ENCODE measurements at places on chromosomes 4 and X.

DNA sequence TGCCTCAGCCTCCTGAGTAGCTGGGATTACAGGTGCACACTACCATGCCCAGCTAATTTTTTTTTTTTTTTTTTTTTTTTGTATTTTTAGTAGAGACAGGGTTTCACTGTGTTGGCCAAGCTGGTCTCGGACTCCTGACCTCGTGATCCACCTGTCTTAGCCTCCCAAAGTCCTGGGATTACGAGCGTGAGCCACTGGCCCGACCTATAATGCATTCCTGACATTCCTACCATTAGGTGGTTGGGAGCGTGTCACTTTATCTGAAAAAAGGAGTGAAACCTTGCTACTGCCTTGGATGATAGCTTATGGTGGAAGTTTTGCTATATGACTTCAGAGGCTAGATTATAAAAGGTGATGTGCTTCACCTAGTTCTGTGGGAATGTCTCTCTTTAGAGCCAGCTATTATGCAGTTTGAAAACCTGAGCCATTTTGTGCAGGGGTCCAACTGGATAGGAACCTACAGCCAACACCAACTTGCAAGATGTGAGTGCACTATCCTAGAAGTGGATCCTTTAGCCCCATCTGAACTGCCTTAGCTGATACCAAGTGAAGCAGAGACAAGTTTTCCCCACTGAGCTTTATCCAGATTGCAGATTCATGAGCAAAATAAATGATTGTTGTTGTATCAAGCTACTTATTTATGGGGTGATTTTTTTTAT is 29.8 kb upstream of the EMCN start:
- DNase-seq, result no peak

DNA sequence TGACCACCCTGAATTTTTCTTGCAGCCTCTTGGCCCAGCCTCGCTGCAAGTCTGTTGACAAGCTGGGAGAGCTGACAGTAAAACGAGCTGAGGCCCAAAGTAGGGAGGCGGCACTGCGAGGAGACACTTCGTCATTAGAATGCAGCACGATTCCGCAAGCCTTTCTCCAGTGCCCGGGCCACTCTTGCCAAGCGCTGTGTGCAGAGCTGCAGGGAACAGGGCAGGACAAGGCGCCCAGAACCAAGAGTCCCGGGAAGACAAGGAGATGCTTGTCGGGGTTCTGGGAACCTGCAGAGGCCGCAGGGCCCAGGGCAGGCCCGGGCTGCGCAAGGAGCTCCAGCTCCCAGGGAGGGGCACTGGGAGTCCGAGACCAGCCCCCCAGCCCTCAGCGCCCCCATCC is 187.1 kb downstream of the BCOR start:
- DNase-seq, result no peak

- no peak for DNase-seq
Observed at GRCh38 chrX:137352101-137352660, 213.7 kb upstream of the ZIC3 start.

- no peak for DNase-seq
Observed at GRCh38 chrX:127764674-127765073, 287.5 kb downstream of the ACTRT1 start.

DNA sequence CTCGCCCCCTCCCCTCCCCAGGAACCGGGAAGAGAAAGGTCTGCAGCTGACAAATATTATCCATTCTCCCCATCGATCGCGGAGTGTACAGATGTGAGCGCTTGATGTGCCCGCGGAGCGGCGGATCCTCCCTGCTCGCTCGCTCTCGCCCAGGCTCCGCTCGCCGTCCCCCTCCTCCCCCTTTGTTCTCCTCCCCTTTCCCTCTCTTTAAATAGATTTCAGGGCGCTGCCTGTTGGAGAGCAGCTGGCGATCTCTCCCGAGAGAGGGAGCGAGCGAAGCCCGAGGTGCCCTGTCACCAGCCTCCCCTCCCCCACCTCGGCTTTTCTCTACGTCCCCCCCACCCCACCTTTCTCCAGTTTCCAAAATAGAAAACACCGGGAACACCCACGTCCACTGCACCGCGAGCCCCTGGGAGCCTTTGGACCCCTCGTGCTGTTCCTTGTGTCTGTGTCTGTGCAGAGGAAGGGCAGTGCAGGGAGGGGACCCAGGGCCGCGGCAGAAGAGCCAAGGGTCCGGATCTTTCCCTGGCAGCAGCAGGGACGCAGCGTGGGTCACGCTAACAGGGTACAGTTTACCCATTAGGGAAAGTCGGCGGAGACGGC is 56.6 kb upstream of the BCOR start:
- no peak for DNase-seq

- DNase-seq, result no peak
Observed at GRCh38 chr4:1337376-1337831, 9.6 kb upstream of the UVSSA start.

DNA sequence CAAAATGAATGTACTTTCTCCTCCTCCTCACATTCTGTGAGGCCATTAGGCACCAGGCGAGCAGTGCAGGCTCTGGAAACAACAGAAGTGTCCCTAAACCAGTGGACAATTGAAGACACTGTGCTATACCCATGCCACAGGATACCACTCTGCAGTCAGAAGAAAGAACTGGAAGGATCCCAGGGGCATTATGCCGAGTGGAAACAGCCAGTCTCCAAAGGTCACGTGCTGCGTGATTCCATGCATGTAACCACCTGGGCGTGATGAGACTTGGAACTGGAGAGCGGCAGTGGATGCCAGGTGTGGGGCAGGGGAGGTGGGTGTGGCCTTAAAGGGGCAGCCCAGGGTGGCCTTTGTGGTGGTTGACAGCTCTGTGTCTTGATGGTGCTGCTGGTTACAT is 139.4 kb downstream of the EVC2 start:
- no peak for DNase-seq

GRCh38 chr4:86542319-86543027 is 51.6 kb upstream of the PTPN13 start:
- no peak for DNase-seq

GRCh38 chr4:99807666-99808065 is 9.0 kb upstream of the DAPP1 start:
- DNase-seq, result no peak

DNA sequence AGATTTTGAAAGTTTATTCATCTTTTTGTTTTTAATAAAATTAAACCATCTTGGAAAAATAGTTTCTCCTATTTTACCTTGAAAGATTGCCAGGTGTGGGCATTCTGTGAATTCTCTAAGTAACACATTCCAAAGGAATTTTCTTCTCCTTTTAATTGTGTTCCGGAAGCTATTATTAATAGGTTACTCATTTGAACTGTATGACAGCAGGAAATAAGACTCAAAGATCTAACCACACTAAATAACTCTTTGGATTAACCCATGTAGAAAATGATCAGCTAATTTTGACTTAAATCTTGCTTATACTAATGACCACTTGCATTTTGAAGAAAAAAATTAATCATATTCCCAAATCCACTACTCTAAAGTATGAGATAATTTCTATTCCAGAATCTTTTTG is 17.6 kb upstream of the CCNI start:
- no peak for DNase-seq

DNA sequence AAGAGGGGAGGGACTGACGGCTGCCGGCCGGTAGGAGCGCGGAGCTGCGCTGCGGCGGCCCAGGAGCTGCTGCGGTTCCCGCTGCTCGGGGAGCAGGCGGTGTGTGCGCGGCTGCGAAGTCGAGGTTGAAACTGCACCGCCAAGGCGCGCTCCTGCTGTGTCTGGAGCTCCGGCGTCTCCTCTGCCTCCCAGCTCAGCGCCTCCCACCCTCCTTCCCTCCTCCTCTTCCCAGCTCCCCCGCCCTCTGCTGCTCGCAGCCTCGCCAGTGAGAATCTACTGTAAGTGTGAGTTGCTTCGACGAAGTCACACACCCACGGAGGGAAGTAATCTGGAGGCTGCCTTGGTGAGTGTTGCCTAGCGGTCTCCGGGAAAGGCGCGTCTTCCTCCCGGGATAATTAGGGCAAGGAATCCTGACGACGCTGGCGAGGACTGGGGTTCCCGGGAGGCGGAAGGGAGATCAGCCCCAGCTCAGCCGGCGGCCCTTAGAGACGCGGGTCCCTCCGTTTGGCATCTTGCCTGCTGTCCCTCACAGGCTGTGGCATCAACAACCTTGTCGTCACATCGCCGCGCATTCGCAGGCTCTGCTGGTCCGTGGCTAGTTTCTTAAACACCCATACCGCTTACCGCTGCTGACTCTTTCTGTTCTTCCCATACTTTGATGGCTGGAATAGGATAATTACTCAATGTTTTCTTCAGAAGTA is at the start of gene EPHA5:
Gene EPHA5, minus strand, starts transcription at position 159 of the 701 bp plus-strand sequence. CDS start 747 bp downstream, outside the sequence.
- DNase-seq, result peak; percentile 8

DNA sequence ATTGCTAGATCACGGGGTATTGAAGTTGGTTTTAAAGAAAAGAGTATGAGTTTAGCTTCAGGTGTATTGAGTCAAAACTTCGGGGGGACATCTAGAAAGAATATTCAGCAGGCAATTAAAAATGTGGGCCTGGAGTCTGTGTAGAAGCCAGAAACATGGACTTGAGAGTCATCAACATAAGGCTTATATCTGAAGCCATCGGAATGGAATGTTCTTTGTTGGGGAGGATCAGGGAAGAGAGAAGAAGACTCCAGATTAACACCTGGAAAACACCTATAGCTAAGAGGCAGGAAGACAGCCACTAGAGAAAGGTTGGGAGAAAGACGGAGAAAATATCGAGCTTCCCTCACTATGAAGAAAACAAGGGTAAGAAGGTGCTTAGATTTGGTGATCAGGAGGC is 69.5 kb downstream of the BEND2 start:
- DNase-seq, result no peak

- DNase-seq, result no peak
Observed at GRCh38 chrX:52262195-52262546, 77.5 kb downstream of the MAGED4 start.

DNA sequence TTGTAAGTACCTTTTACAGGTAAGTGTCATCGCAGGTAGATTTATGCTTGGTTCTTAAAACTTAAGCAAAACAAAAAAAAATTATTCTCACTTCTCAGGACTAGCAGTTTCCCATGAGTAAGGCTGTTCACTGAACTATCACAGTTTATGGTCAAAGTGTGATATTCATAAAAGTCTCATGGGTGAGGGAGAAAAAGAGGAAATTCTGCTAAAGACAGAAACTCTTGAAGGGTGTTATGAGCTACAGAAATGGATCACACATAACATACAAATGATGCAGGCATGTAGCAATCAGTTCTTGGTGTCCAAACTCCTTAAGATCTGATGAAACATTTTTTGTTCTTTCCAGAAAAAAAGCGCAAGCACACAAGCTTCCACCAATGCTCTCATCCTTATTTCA is 8.5 kb downstream of the RAB9A start:
- DNase-seq, result no peak

GRCh38 chr4:95638920-95639501 is 90.2 kb upstream of the UNC5C start:
- DNase-seq, result no peak

GRCh38 chr4:80208610-80209339 is 11.5 kb downstream of the PRDM8 start:
- no peak for DNase-seq

DNA sequence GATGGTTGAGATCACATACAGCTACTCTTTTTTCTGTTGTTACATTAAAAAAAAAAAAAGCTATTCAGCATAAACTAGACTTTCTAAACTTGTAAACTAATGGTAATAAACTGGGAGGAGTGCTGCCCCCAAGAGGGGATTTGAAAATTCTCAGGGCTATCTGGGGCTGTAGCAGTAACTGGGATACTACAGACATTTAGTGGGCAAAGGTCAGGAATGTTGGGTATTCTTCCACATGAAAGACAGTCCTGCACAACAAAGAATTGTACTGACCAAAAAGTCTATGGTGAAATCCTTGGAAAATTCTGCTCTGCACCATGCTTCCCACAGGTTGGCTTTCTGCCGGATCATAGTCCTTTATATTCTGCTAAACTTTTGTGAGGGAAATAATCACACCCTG is 232.6 kb upstream of the BOD1L1 start:
- no peak for DNase-seq

DNA sequence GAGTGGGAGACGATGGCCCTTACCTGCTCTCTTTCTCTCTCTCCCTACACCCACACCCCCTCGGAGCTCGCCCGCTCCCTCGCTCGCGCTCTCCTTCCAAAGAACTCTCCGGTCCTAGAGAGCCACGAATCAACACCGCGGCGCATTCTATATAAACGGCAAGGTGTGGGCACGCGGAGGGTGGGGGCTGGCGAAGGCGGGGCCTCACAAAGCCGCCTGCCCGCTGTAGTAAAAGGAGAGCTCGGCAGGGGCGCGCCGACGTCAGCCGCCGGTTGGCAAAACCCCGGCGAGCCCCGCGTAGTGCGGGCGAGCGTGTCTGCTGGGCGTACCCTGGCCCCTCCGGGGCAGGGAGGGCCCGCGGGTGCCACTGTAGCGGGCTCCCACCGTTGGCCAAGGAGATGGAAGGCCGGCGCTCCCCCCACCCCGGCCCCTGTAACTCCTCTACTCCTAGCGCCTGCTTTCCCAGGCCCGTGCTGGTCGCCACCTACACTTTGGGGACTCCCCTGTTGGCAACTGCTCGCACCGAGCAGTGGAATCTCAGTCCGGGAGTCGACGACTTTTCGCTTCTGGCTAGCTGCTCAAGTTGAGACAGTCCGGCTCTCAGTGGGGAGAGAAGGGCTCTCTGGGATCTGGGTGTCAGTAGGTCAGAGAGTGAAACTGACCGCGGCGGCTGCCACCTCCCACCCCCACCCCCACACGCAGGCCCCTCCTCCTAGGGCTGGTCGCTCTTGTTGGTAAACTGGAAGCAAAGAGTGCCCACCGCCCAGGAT is 325.5 kb upstream of the F9 start:
- DNase-seq, result no peak

GRCh38 chr4:32148111-32148666 is 1428.0 kb downstream of the PCDH7 start:
- DNase-seq, result no peak

DNA sequence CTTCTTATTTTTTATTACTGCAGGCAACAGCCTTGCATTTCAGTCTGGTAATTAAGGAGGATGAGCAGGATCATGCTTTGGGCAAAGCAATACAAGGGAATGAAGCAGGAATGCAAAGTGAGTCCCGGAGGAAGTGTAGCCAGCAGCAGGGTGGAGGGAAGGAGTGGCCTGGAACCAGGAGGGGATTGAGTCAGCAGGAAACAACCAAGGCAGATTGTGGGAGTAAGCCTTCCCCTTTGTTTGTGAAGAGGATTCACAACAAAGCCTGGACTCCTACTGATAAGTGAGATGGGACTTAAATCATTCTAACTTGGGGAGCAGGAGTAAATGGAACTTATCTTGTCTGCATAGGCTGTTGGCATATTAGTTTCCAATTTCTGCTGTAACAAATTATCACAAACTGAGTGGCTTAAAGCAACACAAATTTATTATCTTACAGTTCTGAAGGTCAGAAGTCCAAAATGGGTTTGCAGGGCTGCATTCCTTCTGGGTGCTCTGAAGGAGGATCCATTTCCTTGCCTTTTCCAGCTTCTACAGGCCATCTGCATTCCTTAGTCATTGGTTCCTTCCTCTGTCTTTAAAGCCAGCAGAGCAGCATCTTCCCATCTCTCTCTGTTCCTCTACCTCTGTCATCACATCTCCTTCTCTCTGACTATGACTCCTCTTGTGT is 93.2 kb upstream of the AP1S2 start:
- no peak for DNase-seq

Data from cortex of kidney (tissue), 1 donor.